ENCODE measurements at places on chromosomes 2 and 18.

DNA sequence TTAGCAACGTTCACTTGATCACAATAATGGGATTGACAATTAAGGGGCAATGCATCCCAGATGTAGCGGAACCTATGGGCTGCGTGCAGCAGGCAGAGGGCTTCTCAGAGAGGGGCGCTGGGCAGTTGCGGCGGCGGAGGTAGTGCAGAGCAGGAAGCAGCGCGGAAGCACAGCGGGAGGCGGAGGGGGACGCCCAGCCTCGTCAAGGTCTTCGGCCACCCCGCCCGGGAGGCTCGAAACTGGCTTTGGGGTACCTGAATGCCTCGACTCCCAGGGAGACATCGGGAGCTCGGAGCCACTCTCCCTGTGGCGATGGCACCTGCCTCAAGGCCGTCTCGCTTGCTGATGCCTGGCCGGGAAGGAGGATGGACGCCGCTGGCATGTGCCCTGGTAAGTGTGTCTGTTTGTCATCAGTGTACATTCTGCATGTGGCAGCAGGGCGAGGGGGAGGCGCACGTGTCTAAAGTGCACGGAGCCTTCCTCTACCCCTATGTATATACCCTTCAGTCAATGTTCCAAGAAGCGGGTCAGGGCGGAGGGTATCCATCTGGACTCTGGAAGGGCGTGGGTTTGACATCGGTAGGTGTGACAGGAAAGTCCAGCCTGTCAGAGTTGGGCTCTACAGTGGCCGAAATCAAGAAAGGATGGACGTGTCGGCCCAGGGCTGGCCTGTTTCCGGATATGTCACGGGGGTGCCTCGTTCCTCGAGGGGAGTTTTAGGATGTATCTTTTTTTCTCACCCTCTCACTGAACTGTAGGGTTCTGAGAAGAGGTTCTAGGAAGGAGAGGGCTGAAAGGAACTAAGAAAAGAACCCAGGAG, 7.5 kb upstream of the SP9 start:
- DNase-seq, result no peak

- no peak for DNase-seq
These were observed 23.9 kb downstream of the BAZ2B start for GRCh38 chr2:159592441-159592840.

DNA sequence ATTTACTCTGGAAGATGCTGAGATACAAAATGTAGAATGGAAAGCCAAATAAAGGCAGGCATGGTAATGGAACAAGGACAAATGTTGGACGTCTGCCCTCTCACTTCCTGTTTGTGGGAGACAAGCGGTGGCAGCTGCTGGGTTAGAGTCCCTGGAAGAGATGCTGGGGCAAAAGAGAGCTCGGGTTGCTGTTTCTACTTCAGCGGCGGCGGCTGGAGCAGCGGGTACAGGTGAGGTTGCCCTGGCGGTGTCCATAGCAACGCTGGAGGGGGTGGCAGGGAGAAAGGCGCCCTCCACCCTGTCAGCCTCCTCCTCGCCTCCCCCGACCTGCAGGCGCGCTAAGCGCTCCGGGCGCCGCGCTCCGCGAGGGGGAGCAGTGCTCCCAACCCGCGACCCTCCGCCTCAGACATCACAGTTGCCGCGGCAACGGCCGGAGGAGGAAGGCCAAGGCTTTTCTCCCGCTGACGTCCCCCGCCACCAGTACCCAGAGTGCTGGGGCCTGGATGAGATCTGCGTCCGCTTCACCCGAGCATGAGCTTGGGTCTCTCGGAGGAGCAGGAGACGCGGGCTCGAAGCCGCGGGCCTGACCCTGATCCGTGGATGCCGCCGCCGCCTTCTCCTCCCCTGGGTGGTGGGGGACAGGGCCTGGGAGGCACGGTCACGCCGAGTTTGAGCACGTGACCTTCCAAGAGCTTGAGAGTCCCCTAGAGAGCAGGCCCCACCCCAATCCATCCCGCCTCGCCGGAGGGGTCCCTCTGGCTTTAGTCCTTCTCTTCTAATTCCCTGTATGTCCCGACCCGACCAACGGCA, 65.6 kb downstream of the NOL4 start:
- no peak for DNase-seq

GRCh38 chr2:181517685-181518301, 60.6 kb downstream of the ITGA4 start:
- DNase-seq, result no peak

GRCh38 chr2:187554011-187554703, at the start of gene TFPI:
TFPI (minus strand) TSS chr2:187554435; CDS start chr2:187503768, 50,667 bp downstream.
- no peak for DNase-seq

DNA sequence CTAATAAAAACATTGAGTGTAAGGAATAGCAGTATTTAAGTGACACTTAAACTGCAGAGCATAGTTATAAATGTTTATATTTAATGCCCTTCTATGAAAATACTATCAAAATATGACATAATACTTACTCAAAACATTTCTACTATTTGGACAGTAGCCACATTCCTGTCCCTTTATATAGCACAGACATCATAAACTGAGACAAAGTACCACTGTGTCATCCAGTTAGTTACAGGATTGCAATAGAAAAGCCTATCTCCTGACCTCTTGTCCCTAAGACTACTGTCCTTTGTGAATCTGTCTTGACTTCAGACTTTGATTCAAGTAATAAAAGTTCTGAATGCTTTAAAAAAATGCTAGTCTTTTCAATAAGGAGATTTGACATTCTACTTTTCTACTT, 1528.5 kb upstream of the NXPH2 start:
- DNase-seq, result no peak

GRCh38 chr2:31805688-31806087, 205.1 kb downstream of the MEMO1 start:
- no peak for DNase-seq

DNA sequence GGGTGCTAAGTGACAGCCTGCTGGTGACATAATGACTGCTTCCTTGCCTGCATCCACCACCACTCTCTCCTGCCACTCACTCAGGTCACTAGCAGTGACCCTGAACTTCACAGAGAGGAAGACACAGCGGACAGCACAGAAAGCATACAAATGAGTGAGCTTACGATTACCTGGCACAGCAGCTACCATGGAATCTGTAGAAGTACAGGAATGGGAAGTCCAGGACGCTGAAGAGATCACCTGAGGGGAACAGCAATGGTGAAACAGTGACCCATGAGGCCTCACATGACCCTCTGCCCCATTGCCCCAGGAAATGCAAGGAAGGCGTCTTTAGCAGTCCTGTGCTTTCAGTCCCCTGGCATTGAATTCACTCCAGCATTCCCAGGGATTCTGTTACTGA, 96.7 kb upstream of the RIOK3 start:
- DNase-seq, result no peak

DNA sequence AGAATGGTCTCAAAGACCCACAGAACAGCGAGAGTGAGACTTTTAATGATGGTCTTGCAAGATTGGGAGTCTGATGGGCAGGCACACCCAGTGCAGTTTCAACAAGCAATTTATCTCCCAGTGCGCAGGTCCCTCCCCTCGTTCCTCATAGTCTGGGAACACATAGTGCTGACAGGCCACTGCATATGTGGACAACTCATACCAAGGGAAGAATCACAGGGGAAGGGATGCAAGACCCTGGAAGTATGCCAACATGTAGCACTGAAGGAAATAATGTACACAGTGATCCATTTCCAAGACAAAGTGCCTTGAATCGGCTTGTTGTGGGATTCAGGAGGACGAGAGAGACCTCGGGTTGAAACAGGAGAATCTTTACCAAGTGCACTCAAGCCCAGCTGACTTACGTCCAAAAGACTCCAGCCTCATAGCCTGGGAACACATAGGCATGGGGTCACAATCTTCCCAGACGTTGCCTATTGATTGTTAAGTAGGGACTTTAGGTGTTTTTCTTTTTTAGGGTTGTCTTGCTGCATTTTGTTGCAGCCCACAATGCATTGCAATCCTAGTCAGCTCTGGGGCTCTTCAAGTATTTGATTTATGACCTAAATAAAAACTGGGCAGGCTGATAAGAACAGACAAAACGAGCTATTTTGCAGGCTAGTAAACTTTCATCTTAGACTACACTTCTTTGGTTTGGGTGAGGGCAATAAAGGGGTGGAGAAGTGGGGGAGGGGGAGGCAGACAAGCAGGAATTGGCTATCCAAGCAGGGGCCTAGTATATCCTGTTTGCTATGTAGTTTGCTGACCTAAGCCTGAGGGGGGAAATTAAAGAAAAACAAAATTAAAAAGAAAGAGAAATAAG, 24.7 kb upstream of the SERPINB5 start:
- no peak for DNase-seq
